Stimulated activated CD4-positive, alpha-beta T cell treated with anti-CD3 and anti-CD28 coated beads, TNF-alpha, amount 100 ng/mL, for 24 hours (primary cell): ENCODE measurements at places on chromosomes 7 and 10.

DNA sequence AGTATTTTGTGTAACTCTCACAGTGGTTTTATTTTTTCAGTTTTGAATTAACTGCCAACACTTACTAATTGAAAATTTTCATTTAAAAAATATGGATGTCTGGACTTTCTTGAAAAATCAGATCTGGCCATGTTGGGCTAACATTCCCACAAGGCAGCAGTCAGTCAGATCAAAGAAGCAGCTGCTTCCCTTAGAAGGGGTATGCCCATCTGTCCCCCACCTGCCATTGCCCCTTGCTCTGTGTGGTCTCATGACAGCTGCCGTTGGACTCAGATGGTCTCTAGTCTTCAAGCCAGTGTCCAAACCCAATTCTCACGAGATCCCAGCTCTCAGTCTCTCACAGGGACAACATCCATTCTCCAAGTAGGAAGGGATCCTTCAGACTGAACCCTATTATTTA is 212.1 kb upstream of the GHITM start:
- no peak for DNase-seq

- DNase-seq: no peak
Observed at GRCh38 chr7:159122276-159122675, 22.4 kb downstream of the VIPR2 start.

DNA sequence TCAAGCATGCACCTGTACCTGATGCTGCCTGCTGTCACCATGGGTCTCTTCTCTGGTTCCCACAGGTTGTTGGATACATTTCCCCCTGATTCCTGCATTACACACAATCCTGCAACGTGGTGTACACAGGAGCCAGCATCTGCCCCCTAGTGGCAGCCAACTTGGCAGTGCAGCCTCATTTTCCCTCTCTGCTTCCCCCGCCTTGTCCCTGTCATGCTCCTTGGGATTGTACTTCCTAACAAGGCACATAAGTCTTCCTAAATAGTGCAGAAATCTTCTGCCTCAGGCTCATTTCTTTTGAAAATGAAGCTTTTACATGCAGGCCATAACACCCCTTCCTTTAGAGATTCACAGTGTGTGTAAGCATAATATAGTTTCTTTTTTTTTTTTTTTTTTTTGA is 387.5 kb downstream of the CCSER2 start:
- no peak for DNase-seq

GRCh38 chr10:73865107-73865458 is 9.3 kb downstream of the CAMK2G start:
- DNase-seq: no peak
